ENCODE measurements at places on chromosomes 1 and 21.

DNA sequence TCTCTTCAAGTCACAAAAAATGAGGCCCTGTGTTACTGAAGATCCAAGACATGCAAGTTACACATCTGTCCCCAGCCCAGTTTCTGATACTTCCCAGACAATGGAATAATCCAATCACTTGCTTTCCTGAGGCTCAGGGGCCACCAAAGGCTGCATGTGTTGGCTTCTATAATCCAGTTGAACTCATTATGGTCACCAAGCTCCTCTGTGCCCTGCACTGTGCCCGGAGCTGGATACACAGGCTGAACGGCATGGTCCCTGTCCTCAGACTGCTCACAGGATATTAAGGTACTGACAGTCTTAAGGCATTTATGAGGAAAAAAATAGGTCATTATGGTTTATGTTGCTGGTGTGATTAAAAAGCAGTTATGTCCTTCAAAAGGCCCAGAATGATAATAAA lies 117.0 kb upstream of the SYT6 start:
- no peak for DNase-seq

DNA sequence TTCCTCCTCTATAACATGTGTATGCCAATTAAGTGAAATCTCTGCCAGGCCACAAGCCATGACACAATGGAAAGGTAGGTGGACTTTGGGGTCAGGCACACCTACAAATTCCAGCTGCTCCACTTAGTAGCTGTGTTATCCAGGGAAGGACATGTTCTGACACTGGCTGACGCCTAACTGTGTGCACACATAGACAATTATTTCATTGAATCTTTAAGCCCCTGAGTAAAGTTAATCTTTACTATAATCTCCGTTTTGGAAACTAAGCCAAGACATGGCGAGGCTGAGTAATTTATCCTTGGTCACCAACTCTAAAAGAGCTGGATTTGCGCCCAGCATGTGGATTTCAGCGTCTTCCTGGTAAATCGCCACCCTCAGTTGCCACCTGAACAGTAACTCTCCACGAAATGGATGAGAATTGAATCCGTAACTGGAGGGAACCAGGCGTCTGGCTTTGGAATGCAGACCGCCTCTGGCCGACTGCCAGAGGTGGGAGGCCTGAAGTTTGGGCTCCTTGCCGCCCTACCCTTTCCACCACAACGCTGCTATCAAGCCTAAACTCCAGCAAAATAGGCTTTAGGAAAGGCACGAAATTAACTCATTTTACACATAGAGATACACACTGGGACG lies 888 bp upstream of the SNRPE start:
- no peak for DNase-seq

DNA sequence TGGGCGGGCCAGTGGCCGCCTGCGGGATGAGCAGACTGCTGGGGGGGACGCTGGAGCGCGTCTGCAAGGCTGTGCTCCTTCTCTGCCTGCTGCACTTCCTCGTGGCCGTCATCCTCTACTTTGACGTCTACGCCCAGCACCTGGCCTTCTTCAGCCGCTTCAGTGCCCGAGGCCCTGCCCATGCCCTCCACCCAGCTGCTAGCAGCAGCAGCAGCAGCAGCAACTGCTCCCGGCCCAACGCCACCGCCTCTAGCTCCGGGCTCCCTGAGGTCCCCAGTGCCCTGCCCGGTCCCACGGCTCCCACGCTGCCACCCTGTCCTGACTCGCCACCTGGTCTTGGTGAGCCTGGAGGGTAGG lies 2.1 kb downstream of the B4GALT2 start:
- no peak for DNase-seq

- DNase-seq = no peak
Measured at GRCh38 chr1:25615563-25616094, 962 bp upstream of the MAN1C1 start.

GRCh38 chr21:37375866-37376574 lies 9.4 kb downstream of the DYRK1A start:
- DNase-seq = peak; percentile 74

DNA sequence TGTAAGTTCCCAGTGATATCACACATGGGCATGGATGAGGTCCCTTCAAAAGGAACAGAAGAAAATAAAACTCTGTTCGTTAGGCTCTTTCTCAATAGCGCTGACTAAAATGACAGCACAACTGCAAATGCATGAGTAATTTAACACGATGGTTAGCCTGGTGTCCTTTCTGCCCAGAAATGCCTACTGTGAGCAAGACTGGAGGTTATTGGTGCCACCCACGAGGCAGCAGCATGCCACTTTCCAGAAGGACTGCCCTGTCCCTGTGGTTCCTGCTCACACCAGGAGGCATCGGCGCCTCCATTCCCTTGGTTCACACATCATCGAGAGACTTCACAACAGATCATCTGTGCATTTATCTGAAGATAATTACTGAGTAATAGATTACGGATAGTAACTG lies 26.2 kb downstream of the VPS26C start:
- no peak for DNase-seq

GRCh38 chr1:204093421-204093717 lies 20.5 kb downstream of the SOX13 start:
- DNase-seq = no peak

DNA sequence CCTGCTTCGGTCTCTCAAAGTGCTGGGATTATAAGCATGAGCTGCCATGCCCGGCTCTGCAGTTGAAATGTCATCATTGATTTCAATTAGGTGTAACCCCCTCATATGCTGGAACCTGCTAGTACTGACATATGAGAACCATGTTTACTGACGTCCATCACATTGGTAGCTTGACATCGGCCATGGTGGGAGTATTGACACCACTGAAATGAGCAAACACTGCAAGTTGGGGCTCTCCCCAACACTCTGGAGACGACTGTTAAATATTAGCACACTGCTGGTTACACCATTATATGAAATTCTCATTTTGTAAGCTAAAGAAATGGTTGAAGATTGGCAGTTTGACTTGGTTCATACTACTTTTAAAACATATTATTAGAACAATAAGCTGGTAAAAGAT lies 63.7 kb downstream of the CNST start:
- DNase-seq = no peak

GRCh38 chr1:224684979-224685425 lies 68.9 kb downstream of the CNIH3 start:
- no peak for DNase-seq

DNA sequence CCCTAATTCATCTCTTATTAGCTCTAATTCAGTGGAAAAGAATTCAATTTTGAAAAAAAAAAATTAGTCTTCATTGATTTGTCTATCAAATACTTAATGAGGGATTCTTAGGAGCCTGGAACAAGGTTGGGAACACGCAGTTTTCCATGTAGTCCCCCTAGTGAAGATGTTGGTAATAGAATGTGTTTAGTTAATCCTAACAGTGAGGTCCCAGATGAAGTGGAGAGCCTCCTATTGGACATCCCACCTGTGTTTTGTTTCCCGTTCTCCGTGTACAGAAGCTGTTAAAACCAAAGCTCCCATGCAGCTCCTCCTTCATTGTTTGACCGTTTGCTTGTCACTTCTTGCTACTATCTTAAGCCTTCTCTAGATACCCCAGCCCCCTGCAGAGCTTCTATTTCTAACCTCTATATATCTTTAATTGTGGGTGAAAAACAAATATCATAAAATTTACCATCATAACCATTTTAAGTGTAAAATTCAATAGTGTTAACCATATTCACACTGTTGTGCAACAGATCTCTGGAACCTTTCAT lies 67.5 kb downstream of the PCNX2 start:
- DNase-seq = no peak

- no peak for DNase-seq
Measured at GRCh38 chr1:207156095-207156494, 52.1 kb downstream of the C4BPA start.

DNA sequence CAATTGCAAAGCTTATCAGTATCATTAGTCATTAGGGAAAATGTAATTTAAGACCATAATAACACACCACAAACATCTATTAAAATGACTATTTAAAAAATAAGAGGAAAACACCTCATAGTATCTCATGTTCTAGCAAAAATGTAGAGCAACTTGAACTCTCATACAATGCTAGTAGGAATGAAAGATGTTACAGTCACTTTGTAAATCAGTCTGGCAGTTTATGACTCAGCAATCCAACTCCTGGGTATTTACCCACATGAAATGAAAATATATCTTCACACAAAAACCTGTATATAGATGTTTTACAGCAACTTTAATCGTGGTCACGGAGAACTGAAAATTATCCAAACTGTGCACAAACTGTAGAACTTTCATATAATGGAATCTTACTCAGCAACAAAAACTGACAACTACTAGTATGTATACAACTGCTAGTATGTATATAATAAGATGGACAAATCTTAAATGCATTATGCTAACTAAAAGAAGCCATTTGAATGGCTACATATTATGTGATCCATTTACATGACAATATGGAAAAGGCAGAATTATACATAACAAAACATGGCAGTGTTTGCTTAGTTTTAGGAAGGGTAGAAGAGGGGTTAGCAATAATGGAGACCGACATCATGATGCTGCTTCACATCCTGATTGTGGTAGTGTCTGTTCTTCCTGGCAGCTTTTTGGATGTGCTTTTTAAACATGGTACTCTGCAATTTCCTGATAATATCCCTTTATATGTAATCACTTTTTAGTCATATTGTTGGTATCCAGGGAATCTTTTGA lies 267.0 kb downstream of the KCTD3 start:
- DNase-seq = peak; percentile 16

- DNase-seq = no peak
Measured at GRCh38 chr1:48730164-48730910, 46.4 kb downstream of the BEND5 start.

- no peak for DNase-seq
Measured at GRCh38 chr1:55803429-55803828, 588.3 kb upstream of the USP24 start.

- DNase-seq = no peak
Measured at GRCh38 chr1:167022384-167022783, 33.3 kb downstream of the MAEL start.

GRCh38 chr1:223794136-223794880 lies 51.4 kb downstream of the TP53BP2 start:
- DNase-seq = no peak

DNA sequence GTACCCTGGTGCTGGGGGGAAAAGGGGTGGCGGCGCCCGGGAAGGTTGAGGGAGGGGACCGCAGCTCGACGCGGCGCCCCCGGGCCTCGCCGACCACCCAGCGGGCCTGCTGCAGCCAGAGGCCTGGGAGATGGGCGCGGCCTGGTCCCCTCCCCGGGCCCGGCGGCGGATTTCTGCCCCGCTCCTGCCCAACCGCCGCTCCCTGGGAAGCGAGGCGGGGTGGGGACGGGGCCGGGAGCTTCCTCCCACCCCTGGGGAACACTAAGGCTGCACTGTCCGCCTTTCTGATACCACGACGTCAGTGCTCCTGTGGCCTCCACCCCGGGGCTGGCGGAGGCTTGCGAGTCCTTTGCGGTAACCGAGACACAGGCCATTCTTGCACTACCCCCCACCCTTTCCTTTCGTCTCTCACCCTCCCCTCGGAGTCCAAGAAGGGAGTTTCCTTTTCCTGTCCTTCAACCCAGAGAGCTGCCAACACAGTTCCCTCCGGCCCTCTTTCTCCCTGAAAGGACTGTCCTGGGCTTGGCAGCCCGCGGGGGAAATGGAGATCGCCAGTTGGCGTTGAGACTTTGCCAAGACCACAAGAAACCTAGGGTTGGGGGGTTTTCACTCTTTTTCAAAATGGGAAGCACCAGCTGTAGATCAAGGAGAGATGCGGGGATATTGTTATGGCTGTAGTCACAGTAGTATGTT lies 742 bp downstream of the SH3GLB1 start:
- DNase-seq = no peak

DNA sequence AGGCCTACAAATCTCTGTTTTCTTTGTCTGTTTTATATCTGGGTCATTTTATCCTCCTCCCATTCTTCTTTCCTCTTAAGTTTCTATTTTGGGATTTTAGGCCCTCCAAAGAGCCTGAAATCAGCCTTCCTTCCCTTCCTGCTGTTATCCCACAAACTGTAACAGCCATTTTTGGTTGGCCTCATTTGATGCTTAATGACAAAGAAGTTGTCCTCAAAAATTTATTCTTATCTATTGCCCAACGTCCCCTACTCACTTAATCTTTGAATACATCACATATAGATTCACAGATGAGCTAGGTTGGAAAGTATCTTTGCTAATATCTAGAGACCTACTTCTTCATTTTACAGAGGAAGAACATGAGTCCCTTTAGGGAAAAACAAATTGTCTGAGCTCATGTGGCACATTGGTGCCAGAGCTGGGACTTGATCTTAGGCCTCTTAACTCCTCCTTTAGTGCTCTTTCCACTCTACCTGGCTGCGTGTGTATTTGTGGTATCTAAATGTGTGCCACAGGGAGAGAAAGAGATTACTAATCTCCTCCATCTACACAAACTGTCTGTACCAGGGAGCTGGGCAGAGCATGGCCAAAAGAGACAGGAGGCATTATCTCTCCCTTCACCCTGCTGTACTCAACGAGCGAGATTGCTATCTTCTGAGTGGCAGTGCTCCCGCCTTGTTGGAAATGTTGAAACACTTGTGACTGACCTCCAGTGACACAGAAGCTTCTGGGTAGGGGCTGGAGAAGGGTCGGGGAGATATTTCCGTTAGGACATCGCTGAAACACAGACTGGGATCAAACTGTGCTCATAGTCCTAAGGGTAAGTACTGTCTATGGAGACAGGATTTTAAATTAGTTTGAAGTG lies 30.1 kb downstream of the RHEX start:
- DNase-seq = no peak

GRCh38 chr1:208951908-208952307 lies 631.6 kb upstream of the CAMK1G start:
- DNase-seq = no peak

DNA sequence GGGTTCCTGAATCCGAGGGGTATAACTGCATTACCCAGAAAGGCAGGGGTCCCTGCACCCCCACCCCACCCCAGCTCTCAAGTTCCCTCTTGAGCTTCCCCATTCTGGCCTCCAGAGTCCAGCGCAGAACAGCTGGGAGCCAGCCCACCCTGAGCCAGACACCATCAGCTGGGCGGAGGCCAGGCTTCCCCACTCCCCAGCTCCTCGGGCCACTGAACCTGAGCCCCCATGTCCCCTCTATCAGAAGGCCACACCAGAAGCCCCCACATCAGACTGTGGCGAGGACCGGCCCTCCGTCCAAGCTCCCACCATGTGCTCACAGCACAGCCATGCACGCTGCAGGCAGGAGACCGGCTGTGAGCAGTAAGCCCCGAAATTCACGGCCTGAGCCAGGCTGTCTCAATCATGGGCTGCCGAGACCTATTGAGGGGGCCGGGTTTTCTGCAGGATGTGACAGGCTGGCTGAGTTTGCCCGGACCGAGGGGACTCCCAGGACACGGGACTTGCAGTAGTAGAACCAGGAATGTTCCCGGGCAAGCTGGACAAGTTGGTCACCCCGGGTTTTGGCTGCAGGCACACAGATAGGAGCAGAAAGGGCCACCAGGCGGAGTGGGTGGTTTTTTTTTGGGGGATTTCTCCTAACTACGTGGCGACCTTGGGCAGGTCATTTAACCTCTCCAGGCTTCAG lies 25.5 kb upstream of the TNFRSF1B start:
- DNase-seq = no peak

- DNase-seq = no peak
Measured at GRCh38 chr1:1230656-1231399, 973 bp downstream of the SDF4 start.

- DNase-seq = no peak
Measured at GRCh38 chr1:228748029-228748428, 12.8 kb downstream of the RHOU start.

- no peak for DNase-seq
Measured at GRCh38 chr1:202831906-202832305, 21.2 kb downstream of the PCAT6 start.

GRCh38 chr1:59570524-59570923 lies 244.2 kb upstream of the HOOK1 start:
- DNase-seq = peak; percentile 75

GRCh38 chr1:170556917-170557316 lies 25.0 kb downstream of the GORAB start:
- DNase-seq = no peak

GRCh38 chr1:87638636-87639035 lies 310.0 kb downstream of the LMO4 start:
- DNase-seq = no peak

Data from Jurkat, Clone E6-1 (cell line).